ENCODE measurements at places on chromosomes 5 and 9. TPM values are rescaled to one million over a fixed set of nuclear protein-coding genes. Genes with fewer than 3 reads are reported as not detected.

Gene F12
- 3.6 TPM for total RNA-seq

Gene PCDHB6
- 0.38 TPM for total RNA-seq

Gene PCDHB7
- 2.0 TPM for total RNA-seq

Gene MBLAC2
- total RNA-seq: 7.9 TPM

Gene SOHLH1
- not detected for total RNA-seq

Gene EDIL3
- 56.0 TPM for total RNA-seq

Gene STOML2
- 138 TPM for total RNA-seq

Gene PRDM9
- not detected for total RNA-seq

Gene PCDHB11
- 0.77 TPM for total RNA-seq

Gene REEP5
- 40.6 TPM for total RNA-seq

Gene RNF183
- total RNA-seq: not detected

Gene ANKRD20A1
- not detected for total RNA-seq

Gene PCDHGB5
- total RNA-seq: 2.1 TPM

Gene MEIKIN
- not detected for total RNA-seq

DNA sequence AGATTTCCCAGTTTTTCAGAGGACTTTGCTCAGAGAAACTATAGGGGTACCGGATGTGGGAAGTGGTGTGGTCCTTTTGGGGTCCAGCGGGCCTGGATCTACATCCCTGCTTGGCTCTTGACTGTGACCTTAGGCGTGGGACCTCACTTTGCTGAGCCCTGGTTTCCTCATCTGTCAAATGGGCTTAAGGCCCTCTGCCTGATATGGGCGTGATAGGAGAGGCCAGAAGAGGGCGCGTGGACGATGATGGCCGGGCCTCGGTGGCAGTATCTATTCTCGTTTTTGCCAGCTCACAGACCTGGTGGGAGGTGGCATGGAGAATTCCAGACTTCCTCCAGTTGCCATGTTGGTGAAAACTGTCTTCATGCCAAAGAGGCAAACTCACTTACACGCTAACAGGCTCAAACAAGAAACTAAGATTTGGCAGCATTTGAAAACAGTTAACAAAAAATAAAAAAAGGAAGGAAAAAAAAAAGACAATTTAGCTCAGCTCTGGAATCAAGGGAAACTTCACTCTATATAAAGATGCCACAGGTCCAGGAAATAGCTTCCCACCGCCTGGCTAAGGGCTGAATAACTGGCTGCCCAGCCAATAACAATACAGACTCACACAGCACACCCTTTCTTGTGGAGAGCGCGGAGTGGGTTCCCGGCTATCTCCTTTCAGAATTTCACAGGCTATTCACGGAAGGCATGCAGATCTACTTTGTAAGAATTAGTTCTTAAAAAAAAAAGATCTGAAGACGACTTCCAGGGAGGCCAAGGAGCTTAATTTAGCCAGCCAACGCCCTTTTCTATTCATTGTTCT is 1.7 kb downstream of the SH3PXD2B start:
- DNase-seq: peak; percentile 76

DNA sequence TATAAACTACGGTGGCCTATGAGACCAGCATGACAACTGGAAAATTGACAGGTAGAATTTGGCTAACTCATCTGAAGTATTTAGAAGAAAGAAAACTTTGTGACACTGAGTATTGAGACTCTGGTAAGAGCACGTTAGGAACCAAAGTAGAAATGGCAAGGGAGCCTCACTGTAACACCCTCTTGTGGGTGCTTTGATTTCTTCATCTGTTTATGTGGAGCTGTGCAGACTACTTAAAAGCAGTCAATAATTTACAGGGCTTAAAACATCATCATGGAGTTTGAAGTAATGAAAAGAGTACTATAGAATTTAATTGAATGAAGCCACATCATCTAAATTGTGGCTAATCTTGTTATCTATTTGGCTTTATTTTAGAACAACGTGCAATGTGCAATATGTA is 414.2 kb downstream of the CCDC171 start:
- DNase-seq: no peak

GRCh38 chr5:150671509-150672236 is 10.6 kb downstream of the MYOZ3 start:
- DNase-seq: no peak

DNA sequence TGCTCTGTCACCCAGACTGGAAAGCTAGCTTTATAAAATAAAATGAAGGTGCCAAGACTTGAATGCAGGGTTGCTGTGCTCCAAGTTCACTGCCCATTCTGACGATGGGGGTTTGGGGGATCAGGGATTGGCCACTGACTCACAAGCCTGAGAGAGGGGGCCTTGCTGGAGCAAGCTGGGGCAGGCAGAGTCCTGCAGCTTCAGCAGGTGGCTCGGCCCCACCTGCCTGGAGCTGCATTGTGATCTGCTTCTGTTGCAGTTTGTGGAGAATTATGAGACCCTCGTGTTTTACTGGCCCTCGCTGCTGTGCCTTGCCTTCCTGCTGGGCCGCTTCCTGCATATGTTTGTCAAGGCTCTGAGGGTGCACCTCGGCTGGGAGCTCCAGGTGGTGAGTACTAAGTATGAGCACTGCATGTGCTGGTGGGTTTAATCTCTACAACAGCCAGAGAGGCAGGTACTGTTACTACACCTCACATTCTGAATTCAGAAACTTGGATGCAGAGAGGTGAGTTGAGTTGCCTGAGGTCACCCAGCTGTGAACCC is 31.1 kb upstream of the CCDC180 start:
- no peak for DNase-seq

DNA sequence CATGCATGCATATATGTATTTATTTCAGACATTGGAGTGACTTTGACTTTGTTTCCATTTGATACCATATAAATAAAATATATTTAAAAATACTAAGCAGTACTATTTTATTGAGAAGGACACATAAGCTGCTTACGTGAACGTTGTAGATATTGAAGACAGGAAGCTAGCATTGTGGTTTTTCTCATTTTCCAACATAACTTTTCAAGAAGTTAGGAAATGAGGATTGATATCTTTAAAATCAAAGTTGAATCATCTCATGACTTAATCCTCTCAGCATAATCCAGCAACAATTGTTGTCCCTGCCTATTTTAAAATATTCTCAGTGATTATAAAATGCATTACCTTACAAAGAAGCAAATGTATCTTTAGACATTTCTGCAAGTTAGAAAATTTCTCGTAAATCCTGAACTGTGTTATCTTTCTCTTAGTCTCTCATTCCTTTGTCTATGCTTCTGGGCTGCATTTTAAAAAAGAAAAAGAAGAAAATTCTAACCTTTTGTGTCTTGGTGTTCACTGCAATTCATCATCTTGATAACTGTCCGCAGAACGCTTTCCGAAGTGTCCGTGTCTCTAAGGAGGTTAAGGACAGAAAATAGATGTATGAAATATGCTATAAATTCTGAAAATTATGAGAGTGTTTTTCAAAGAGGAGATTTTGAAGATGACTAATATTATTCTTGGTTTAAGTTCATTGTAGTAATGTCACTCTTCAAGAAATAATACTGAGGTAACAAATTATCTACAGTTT is 1089.9 kb upstream of the CDH6 start:
- DNase-seq: no peak

GRCh38 chr5:141003791-141004611 is 37.7 kb downstream of the PCDHAC2 start:
- DNase-seq: peak; percentile 15

DNA sequence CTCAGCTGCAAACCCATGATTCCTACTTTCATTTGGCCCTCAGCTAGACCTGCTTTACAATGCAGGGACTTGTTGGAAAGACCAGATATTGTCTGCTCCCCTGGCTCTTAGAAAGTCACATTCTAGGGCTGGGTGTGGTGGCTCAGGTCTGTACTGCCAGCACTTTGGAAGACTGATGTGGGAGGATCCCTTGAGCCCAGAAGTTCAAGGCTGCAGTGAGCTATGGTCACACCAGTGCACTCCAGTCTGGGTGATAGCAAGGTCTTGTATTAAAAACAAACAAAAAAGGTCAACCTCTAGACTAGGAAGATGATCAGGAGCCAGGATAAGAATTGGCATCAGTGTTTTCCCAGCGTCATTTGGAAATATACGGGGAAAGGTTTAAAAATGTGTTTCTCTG is 145.8 kb downstream of the PALM2AKAP2 start:
- no peak for DNase-seq

GRCh38 chr5:107553117-107553555 is 117.6 kb downstream of the EFNA5 start:
- DNase-seq: peak; percentile 92

GRCh38 chr9:73026375-73026774 is 73.5 kb upstream of the ALDH1A1 start:
- DNase-seq: no peak

GRCh38 chr9:36484124-36484523 is 84.1 kb upstream of the RNF38 start:
- no peak for DNase-seq

DNA sequence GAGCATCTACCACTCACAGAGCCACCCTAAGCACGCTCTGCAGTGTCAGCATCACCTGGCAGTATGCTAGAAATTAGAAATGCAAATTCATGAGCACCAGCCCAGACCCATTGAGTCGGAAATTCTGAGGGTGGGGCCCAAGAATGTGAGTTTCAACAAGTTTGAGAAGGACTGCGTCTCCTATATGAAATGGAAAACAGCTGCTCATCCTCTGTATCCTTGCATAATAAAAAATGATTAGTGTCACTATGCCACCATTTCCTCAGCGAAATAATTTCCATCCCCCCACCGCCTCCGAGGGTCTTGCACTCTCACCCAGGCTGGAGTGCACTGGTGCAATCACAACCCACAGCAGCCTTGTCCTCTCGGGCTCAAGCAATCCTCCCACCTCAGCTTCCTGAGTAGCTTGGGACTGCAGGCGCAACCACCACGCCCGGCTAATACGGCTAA is 1.3 kb upstream of the IQGAP2 start:
- no peak for DNase-seq

GRCh38 chr5:147303976-147304375 is 69.2 kb downstream of the STK32A start:
- peak; percentile 86 for DNase-seq

DNA sequence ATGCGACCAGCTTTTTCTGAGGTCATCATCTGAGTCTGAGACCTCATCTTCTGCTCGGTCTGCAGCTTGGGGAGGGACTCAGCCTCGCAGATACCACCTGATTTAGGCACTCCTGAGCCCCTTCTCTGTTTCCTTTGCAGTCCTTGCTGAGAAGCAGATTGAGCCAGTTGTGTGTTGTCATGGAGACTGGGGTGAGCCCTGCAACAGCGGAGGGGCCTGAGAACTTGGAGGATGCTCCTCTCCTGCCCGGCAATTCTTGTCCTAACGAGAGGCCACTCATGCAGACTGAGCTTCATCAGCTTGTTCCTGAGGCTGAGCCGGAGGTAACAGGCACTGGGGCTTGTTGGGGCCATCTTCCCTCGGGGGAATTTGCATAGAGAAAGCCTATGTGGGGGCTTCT is 19.2 kb downstream of the TEX53 start:
- no peak for DNase-seq

- no peak for DNase-seq
Measured at GRCh38 chr5:543351-543750, 19.1 kb upstream of the SLC9A3 start.

DNA sequence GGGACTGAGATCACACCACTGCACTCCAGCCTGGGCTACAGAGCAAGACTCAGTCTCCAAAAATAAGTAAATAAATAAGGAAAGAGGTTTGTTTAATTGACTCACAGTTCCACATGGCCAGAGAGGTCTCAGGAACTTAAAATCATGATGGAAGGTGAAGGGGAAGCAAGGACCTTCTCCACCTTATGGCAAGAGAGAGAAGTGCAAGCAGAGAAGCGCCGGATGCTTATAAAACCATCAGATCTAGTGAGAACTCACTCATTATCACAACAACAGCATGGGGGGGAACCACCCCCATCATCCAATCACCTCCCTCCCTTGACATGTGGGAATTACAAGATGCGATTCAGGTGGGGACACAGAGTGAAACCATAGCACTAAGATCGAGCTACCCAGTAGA is 22.8 kb upstream of the RGMB start:
- no peak for DNase-seq

DNA sequence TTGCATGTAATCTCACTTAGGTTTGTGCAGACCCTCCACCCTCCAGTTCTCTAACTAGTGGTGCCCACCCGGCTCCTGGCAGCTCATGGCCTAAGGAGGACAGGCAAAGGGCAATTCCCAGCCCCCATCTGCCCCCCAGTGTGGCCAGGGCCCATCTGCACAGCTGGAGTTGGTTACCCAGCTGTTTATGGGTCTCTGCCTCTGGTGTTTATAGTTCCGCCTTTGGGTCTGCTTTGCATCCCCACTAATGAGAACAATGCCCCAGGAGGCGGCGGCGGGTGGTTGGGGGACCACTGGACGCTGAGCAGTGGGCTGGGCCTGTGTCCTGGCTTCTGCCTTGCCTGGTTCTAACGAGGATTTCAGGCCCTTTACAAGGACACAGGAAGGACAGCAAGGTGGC is 62.4 kb downstream of the NDST1 start:
- DNase-seq: no peak

GRCh38 chr5:16849775-16850174 is 86.3 kb downstream of the MYO10 start:
- DNase-seq: no peak

DNA sequence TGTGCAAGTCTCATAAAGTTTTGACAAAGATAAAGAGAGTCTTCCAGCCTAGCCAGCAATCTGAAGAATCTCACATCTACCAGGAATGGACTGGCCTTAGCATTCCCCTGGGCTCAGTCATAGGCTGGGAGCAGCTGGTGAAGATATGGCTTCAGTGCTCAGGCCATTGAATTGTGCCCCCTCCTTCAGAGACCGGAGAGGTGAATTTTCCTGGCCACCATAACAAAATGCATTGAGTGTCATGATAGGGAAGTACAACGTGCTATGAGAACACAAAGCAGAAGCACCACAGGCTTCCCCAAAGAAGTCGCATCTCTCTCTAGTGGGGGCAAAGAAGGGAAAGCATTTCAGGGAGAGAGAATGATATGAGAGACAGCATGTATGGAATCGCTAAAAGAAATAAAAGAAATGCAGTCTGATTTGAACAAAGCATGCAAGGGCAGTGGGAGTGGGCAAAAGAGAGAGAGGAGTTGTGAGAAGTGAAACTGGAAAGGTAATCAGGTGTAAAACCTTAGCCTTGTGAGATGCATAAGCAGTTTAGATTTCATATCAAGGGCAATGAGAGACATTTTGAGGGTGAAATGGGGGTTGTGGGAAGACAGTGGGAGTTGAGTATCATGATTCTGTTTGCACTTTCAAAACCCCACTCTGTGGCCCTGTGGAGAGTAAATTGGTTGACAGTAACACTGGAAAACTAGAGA is 57.1 kb upstream of the NMUR2 start:
- peak; percentile 1 for DNase-seq

DNA sequence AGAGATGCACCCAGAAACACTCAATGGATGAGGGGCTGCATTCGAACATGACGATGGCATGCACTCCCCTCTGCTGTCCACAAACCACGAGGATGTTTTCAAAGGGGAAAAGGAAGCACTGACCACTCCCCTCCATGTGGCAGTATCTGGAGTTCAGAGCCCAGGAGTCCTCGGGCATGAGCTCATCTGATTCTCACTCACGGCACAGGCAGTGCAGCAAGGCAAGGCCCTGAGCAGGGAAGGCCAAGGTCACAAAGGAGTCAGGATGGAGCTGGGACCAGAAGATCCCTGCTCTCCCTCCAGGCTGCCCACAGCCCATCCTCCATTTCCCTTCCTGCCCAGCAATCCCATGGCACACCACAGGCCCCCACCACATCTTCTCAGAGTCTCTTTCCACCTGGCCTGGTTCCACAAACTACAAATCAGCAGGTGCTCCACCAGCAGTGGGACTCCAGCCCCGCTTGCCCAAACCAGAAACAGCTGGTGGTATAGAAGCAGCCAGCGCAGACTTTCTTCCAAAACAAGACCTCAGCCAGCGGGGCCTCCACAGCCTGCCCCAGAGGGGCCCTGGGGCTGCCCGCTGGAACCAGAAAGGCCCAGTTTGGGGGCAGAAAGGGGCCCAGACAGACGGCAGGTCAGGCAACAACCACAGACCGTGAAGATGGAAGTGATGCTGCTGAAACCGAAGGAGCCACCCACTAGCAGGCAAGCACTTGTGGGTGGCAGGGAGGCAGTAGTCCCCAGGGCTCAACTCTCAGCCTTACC is 12.2 kb downstream of the TNIP1 start:
- DNase-seq: peak; percentile 70

All from LHCN-M2 (cell line).